ENCODE measurements at places on chromosomes 5 and 9.

GRCh38 chr5:78779771-78780616 lies 131.4 kb upstream of the LHFPL2 start:
- DNase-seq = no peak

DNA sequence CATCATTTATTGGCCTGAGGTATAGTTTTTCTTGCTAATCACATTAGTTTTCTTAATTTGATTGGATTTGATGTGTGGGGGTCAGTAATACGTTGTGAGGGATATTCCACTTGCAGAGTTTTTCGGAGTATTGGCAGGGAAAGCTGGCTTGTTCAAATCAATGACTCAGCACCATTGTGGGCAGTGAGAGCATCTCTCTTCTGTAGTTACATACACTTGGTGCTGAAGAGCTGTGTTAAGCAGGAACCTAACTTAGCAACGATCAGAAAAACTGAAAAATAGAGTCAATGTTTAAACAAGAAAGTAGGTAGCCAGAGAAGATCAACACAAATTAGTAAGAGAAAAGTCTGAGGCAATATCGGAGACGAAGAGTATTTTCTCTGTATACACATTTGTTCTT lies 344.6 kb upstream of the EDIL3 start:
- no peak for DNase-seq

DNA sequence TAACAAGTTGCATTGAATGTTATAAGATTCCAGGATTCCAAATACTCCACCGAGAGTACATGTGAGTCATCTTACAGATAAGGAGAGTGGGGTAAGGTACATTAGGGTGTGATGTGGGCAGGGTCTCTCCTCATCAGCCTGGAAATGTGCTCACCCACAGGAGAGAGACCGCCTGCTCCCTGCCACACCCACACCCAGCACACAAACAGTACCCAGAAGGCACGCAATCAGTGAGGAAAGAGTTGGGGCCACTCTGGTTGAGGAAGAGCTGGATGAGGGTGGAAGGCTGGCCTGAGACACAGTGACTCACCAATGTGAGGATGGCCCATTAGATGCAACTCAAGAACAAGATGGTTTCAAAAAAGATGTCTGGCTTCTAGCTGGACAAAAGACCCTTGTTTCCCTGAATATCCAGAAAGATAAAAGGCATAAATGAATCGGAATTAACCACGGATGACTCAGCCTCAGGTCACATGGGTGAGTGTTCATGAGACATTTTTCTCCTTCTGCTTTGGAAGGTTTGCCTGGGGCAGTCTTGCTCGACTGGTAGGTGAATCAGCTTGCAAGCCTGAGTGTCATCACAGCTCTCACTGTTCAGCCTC lies 51.1 kb upstream of the LHFPL2 start:
- no peak for DNase-seq

DNA sequence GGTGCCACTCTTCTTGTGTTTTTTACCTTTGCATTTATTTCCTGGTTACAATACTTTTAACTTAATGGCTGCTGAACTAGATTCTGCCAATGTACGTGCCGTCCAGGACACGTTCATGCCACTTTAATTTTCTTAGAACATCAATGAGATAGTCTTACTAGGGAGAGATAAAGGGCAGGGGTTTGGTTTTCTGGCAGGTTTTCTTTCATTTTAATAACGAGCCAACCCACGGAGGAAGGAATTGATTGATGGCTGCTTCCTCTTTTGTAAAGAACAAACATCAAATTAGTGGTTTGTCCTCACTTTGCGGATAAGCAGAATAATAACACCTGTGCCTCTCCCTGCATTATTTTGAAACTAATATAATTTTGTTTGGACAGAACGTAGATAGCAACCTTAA lies 135.7 kb downstream of the DOCK8 start:
- peak; percentile 20 for DNase-seq

DNA sequence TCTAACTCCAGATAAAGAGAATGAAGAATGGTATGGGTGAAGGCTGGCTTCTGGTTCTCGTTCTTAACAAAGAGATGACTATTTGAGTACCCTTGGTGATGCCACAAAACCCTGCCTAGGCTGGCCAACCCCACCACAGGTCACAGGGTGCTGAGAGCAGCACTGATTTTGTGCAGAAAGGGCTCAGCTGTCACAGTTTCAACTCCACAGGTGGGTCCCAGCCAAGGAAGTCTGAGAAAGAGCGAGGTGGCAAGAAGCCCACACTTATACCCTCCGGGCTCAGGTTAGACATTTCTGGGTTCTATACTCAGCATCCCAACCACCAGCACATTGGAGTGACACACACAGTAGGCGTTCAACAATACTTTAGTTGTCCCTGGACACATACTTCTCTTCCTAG lies 118.1 kb downstream of the SLIT3 start:
- no peak for DNase-seq

DNA sequence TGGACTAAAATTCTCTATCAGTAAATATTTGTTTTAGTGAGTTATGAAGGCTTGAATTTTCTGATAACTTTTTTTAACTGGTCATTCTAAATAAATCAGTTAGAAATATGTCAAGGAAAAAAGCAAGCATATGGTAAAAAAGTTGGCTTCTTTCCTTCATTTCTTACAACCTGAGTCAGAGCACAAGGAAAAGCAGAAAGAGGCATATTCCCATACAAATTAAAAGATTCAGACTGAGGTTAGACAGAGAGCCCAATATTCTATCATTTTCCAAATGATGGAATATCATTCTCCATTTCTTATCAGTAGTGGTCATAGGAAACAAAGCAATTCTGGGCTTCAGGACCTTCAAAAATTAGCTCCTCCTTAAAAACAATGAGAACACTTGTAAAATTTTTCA lies 732.1 kb downstream of the MAT2B start:
- no peak for DNase-seq

- no peak for DNase-seq
Measured at GRCh38 chr5:122126756-122127321, 2.5 kb upstream of the ZNF474 start.

GRCh38 chr9:107283623-107284616 lies 841 bp downstream of the RAD23B start:
- DNase-seq = peak; percentile 83

DNA sequence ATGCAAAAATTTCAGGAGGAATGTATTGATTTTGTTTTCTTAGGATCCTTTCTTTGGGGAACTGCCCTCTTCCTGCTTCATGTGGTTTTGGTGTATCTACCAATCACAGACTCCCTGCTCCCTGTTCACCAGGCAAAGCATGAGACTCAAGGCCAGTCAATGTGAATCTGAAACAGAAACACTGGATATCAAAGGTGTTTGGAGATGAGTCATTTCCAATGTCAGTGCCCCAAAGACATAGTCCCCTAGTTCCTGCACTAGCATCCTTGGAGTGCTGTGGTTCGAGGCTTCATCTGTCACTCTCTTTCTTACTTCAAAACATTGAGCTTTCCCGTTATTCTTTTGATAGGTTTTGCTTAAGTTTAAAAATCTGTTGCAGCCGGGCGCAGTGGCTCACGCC lies 8.1 kb downstream of the PPP3R2 start:
- DNase-seq = no peak

DNA sequence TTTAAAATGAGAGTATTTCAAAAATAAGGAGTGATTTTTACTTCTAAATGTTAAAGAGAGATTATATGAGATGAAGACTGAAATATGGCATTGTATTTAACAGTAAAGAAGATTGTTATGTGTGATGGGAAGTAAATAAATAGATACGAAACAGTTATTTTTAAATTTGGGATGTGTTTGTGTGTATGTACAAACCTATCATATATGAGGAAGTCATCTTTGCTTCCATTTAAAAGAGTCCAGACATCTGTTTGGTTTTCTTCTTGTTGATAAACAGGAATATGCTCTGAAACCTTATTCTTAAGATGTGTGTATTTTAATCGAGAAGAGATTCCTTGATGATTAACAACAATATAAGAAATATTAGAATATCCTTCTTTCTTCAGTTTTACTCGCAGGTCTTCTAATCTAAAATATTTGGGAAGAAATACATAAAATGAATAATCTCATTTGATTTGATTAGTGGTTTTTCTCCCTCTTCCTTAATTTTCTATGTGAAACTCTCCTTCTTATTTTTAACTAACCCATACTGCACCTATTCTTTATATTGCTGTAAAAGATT lies 4.9 kb downstream of the SELENOP start:
- DNase-seq = no peak

DNA sequence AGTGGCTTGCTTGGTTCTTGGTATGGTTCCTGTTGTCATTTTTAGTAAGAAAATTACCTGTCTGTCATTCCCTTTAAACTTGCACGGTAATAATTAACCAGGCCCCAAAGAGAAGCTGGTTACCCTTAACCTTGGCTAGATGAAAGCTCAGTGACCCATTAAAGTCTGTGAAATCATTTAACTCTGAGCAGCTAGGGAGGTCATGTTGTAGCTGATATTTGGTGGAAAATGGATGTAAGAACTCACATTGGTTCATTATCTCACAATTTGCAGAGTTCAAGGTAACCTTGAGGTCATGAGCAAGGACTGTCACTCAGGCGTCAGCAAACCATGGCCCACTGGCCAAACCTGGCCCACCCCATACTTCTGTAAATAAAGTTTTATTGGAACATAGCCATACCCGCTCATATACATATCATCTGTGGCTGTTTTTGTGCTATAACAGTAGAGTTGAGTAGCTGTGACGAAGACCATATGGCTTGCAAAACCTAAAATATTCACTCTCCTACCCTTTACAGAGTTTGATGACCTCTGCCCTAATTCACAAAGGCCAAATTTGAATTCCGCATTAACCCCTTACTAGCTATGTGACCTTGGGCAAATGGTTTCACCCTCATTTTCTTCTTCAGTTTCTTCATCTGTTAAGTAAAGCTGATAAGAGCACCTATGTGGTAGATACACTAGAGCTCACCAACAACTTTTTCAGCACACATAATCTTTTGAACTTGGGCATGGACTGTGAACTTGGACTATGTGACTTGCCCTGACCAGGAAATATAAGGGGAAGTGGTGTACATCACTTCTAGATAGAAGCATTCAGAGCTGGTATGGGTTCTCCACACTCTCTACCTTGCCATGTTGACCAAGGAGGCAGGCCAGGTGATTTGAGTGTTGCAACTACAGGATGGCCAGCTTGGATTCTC lies 61.5 kb upstream of the CPEB4 start:
- DNase-seq = no peak

GRCh38 chr9:90256345-90256744 lies 386.3 kb downstream of the DIRAS2 start:
- DNase-seq = no peak

Data from KBM-7 (cell line).